ENCODE measurements at places on chromosomes 4 and X.

DNA sequence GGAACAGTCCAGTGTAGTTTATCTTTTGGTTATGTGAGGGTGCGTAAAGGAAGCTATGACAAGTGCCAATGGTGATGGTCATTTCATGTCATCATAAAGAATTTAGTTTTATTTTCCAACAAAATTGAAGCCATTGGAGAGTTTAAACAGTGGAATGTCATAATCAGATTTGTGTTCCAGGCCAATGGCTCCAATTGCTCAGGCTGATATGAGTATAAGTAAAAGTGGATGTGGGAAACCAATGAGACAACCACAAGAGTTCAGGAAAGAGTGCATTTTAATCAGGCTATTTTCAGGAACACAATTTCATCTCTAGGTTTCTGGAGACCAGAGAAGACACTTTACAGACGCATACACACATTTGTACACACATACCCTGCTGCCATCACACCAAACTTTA lies 20.7 kb downstream of the SPANXC start:
- no peak for DNase-seq

- DNase-seq: no peak
These were observed 21.4 kb upstream of the PJA1 start for GRCh38 chrX:69186651-69187050.

DNA sequence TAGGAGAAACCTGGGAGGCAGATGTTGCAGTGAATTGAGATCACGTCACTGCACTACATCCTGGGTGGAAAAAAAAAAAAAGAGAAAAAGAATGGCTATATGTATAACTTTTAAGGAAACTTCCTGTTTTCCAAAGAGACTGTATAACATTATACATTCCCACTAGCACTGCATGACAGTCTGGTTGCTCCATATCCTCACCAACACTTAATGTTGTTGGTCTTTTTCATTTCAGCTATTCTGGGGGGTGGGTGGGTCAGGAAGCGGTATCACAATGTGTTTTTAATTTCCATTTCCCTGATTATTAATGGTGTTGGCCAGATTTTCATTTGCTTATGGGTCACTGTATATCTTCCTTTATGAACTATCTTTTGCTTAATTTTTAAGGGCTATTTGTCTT lies 13.4 kb downstream of the LRIT3 start:
- DNase-seq: no peak

- no peak for DNase-seq
These were observed 82.3 kb downstream of the DNAAF6 start for GRCh38 chrX:107288676-107289075.

DNA sequence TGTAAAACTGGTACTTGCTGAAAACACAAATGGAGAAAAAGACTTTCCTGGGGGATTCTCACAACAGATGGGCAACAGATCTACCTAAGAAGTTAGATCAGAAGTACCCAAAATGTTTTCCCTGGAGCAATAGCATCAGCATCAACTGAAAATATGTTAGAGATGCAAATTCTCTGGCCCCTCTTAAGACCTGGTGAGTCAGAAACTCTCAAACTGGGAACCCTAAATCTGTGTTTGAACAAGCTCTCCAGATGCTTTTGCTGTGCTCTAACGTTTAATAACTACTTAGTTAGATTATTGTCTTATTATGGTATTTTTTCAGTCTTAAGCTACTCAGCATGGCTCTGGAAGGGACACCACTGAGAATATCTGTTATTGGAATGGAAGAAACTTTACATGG lies 55.2 kb upstream of the TRPC3 start:
- DNase-seq: no peak

- no peak for DNase-seq
These were observed 179.0 kb upstream of the RASGEF1B start for GRCh38 chr4:81650606-81651242.

DNA sequence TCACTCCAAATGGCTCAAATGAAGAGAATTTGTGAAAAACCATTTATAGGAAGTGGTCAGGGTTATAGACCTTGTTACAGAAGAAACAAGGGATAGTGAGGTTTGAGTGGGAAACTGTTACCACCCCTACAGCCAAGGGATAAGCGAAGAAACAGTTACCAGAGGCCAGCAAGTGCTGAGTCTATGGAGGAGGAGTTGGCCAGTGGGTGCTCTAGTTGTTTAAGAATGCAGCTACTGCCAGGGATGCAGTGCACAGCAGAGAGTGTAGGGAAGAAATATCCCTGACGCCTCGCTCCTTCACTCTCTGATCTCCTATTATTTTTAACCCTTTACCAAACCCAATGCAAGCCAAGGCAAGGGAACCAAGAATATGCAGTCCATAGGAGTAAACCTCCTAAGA lies 15.2 kb upstream of the SYTL4 start:
- no peak for DNase-seq

GRCh38 chr4:162406637-162407365 lies 243.0 kb upstream of the FSTL5 start:
- DNase-seq: no peak

- DNase-seq: no peak
These were observed 494.4 kb downstream of the KCNIP4 start for GRCh38 chr4:21454201-21454600.

- DNase-seq: no peak
These were observed 86.3 kb upstream of the MYOZ2 start for GRCh38 chr4:119049342-119049741.

DNA sequence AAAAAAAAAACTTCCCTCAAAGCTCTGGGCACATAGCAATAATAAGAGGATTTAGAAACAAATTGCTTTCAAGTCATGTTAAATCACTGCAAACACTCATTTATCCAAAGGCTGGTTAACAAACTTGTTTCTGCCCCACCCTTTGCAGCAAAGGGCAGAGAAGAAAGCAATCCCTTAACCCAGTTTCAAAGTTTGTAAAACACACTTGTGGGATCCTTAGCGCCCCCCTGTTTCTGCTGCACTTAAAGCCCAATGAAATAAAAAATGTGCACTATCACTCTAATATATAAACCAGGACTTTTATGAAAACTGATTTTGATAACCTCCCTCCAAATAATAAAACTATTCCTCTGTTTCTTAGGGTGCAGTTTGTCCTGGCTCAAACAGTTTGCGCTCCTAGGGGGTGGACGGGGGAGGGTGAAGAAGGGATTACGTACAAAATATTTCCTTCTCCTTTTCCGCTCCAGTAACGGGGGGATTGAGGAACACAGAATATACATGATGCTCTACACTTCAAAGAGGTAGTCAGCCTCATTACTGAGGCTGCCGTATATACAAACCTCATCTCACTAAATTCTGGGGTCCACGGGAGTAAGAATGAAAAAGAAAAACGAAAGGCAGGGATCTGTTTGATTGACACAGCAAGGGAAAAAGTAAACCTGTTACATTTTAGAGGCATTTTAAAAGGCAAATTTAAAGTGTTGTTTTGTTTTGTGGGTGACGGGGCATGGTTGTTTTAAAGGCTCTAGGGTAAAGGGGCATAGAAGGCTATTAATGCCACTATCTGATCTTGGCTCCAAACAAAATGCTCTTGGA lies 3.1 kb upstream of the PCDH10 start:
- DNase-seq: no peak

DNA sequence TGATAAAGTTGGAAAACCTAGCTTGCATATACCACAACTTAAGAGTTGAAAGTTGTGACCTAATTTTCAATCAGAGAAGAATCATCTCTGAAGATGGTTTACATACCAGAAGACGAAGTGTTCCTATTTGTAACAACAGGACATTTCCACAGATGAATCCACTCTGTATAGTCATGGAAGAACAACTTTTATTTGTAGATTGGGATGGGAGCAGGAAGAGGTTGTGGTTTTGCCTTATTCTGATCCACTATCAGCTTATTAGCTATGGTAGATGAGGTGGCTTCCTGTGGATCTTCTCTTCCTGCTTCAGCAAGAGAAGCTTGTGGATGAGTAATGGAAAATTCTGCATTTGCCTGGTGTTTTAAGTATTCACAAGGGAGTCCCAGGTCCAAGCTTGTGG lies 18.6 kb upstream of the SUPT20HL1 start:
- DNase-seq: no peak

DNA sequence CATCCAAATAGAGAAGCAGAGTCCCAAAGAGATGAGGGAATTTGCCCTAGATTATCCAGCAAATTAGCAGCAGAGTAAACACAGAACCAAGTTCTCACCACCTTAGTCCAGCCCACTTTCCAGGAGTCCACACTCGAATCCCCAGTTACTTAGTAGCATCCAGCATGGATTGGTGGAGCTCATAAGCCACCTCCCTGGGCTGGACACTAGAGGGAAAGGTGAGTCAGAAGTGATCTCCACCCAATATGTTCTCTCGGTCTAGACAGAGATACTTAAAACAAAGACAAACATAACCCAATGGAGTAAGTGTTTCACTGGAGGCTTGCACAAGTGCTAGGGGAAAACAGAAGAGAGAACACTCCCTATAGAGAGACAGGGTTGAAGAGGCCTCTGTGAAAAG lies 105.1 kb upstream of the CPEB2 start:
- DNase-seq: no peak

DNA sequence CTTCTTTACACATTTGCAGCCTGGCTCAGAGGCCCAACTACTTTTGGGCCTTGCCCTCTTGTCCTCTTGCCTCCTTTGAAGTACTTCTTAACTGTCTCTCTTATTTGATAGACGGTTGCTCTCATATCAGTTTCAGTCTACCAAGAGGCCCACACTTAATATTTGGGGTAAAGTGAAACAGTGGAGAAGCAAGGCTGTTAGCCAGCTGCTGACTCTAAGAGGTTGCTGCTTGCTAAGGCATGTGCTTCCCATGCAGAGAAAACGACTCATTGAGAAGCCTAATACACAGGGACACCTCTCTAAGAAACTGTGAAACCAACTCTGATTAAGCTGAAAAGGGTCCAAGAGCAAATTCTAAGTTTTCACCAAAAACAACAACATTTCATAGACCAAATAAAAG lies 94.6 kb downstream of the PPP3CA start:
- DNase-seq: no peak

GRCh38 chr4:148214529-148215166 lies 227.6 kb downstream of the NR3C2 start:
- DNase-seq: no peak

GRCh38 chr4:42724451-42724850 lies 67.5 kb upstream of the ATP8A1 start:
- no peak for DNase-seq

- no peak for DNase-seq
These were observed 55.1 kb downstream of the RAB40A start for GRCh38 chrX:103464072-103464773.

DNA sequence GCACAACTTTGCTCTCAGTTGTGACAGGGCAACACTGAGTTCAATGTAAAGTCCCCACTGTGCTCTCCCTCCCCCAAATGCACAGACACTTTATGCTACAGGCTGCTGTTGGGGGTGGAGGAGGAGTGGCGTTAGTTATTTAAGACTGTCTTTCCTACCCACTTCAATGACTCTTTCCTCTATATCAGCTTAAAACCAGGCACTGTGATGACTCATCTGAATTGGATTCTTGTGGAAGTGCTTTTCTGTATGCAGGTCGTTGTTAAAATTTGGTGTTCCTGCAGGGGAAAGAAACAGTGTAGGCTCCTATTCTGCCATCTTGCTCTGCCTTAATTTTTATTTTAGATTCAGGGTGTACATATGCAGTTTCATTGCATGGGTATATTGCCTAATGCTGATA lies 1157.2 kb upstream of the ADGRL3 start:
- DNase-seq: no peak

DNA sequence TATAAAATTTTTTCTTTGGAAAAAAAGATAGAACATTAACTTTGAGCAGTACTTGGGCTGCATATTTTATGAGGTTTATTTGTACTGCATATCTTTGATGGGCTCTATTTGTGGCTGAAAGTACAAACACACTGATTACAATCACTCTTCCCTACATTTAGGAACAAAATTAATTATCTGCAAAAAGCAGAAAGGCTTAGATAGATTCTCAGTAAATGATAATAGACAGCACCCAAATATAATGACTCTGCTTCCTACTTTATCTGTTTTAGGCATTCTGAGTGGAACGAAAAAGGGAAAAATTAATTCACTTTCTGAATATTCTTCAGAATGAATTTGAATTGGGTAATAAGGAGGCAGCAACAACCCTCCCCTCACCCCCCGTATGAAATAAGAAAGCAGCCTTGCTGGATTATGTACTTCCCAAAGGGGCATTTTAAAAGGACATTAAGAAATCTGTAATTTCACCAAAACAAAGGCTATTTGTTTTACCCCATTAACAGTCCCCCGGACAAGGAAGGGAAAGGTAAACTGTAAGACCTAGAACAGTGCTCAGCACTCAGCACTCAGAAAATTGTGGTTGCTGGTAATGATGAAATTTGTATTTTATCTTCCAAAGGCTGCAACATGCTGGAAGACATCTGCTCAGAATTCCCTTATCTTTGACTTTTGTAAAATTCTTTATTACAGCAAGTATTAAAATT lies 242.6 kb downstream of the GPC3 start:
- no peak for DNase-seq

GRCh38 chr4:40348000-40348399 lies 12.9 kb downstream of the CHRNA9 start:
- DNase-seq: no peak

- no peak for DNase-seq
These were observed 217.6 kb downstream of the AFAP1 start for GRCh38 chr4:7721984-7722551.

GRCh38 chr4:56705966-56706365 lies 24.9 kb upstream of the HOPX start:
- no peak for DNase-seq

DNA sequence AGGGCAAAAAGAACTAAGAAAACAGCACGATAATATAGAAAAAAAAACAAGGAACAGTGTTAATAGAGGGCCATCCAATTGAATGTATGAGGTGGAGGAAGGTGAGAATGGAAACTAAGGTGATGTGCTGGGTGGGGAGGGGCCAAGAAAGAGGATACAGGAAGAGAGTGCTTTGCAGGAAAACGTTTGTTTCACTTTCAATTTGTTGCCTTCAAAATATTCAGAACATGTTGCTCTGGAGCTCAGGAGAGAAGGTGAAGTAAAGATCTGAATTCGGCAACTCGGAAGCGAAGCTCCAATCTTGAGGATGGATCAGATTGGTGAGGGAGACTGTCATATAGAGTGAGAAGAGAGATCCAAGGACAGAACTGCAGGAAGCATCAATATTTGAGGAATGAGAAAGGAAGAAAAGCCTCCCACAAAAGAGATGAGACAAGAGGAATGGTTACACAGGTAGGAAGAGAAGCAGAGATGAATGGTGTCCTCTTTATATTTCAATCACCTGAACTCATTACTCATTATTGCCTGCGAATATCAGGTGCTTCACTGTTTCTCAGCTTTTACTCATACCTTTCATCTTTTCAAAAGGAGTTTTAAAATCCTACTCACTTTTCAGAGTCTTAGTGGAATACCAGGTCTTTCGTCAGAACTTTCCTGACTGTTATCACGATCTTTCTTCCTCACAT lies 14.7 kb upstream of the SEC24D start:
- DNase-seq: no peak

- no peak for DNase-seq
These were observed 171.1 kb upstream of the ANKRD50 start for GRCh38 chr4:124883632-124884031.

DNA sequence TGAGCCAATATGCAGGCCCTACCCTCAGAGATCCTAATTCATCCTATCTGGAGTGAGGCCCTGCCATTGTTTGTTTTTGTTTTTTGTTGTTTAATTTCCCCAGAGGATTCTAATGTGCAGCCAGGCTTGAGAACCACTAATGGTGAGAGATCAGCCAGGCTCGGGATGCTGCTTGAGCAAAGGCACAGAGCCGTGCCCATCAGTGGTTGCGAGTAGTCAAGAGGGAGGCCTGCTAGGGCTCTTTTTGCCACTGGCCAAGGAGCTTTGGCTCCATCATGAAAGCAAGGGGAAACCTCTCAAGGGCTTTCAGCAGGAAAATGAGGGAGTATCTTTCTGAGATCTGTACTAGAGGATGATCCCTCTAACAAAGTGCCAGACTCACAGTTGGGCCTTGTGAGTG lies 2.7 kb downstream of the TCEANC start:
- no peak for DNase-seq

Measured in NCI-H2171 (cell line).